ENCODE measurements at places on chromosomes 6 and 20.

DNA sequence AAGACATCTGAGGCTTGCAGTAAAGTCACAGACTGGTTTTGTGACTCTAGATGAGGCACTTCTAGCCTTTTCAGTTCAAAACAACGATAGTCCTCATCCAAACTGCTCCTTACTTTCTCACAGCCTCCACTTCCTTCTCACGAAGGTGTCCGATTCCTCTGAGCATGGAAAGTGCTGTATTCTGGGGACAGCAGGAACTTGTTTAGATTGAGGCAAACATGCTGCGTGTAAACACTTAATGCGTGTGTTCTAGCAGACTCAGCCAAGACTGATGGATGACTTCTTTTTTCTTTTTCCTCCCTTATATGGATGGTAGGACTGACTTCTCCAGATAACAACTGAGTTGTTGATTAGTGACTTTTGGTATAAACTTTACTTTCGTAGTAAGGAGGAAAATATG, 80.2 kb upstream of the PRDM1 start:
- no peak for DNase-seq

- no peak for DNase-seq
Measured at GRCh38 chr6:21219856-21220255, 373.7 kb upstream of the SOX4 start.

GRCh38 chr20:58459058-58459750, 56.0 kb downstream of the APCDD1L start:
- no peak for DNase-seq

DNA sequence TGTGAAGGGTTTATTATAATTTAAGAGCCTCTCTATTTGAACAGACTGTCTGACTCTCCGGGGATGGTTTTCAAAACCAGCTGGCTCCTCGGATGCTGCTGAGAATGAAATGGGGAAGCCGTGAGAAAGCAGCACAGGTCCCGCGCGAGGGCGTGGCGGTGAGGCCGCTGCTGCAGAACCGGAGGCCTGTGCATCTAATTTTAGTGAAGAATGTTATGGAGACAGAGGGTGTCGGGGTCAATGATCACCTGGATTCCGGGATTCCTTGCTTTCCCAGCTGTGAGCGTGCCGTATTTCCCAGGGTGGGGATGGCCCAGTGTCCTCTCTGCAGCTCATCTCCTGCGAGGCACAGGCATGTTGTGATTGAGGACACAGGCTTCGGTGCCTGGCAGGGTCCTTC, 348.0 kb downstream of the CDH4 start:
- no peak for DNase-seq

All from OCI-M1 (cell line).